ENCODE measurements at places on chromosomes 7 and 10. TPM values are rescaled to one million over a fixed set of nuclear protein-coding genes. Genes with fewer than 3 reads are reported as not detected.

GRCh38 chr7:36372156-36372555 is 17.5 kb upstream of the ANLN start:
- DNase-seq, result peak; percentile 86

DNA sequence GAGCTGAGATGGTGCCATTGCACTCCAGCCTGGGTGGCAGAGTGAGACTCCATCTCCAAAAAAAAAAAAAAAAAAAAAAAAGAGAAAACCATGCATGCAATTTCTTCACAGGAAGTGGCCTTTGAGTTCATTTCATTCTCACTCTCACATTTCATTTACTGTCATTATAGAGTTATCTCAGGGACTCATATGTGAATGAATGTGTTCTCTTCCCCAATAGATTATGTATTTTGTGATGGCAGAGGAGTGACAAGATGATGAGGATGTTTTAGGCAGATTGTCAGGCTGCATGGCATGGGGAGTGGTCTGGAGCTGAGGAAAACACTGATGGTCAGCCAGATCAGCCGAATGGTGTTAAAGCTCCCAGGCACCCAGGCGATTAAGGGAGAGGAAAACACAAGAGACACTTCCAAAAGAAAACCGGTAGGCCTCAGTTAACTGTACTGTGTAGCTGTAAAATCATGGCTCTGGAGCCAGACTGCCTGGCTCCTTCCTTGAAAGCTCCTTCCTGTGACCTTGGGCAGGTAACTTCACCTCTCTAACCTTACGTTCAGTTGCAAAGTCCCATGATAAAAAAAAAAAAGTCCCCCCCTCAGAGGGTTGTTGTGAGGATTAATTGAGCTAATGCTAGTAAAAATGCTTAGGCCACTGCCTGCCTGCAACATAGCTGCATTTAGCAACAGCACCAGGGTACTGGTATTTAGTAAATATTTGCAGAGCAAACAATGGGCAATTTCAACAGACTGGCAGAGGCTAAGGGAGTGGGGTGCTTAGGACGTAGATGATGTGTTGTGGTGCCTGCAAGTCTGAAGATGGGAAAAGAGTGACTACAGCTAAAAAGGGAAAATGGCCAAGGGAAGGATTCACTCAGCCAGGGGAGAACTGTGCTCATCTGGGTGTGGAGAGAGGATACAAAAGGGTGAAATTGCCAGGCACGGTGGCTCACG is 6.9 kb downstream of the FRAT2 start:
- DNase-seq, result no peak

The DIP2C gene
- total RNA-seq, result 3.4 TPM

- no peak for DNase-seq
Measured at GRCh38 chr7:64045301-64046040, at the start of gene ZNF727. Gene ZNF727 (plus strand): TSS chr7:64045434. CDS start chr7:64045622, 188 bp downstream.

The PDE6C gene
- not detected for total RNA-seq

The INA gene
- total RNA-seq, result not detected

All from M059J (cell line).